EH (cell line): ENCODE measurements at places on chromosomes 1 and 21.

GRCh38 chr1:55456971-55457370 is 241.8 kb upstream of the USP24 start:
- peak; percentile 58 for DNase-seq

DNA sequence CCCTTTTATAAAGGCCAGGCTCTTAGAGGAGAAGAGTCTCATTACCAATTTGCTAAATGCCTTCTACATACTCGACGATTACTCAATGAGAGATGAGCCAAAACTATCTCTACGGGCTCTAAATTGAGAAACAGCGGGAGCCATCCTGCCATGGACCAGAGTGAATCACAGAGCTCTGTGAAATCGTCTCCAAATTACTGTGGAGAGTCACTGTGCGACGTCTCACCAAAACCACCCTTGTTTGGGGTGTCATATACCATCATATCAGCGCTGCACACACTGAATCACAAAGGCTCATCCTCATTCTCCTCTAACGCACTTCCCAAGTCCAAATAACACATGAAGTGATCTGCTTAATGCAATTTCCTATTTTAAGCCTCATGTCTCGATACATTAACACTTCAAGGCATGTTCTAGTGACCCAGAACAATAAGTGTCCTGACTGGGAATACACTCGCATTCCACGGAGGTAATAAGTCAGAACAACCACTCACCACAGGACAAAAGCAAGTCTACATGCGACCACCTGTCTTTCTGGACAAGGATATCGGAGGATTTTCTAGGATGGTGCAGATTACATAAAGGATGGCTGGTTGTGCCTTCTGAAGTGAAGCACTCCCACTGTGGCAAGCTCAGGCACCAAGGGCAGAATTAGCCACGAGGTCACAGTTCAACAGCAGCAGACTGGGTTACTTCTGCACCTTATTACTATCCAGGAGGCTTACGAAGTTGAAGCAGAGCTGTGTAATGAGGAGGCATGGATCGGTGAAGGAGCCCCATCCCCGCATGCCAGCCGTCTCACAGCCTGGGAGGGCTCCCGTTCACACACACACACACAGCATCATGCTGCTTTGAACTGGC is 44.3 kb downstream of the NID1 start:
- DNase-seq, result peak; percentile 85

- DNase-seq, result no peak
These were observed 151.1 kb upstream of the C8B start for GRCh38 chr1:57116871-57117270.

DNA sequence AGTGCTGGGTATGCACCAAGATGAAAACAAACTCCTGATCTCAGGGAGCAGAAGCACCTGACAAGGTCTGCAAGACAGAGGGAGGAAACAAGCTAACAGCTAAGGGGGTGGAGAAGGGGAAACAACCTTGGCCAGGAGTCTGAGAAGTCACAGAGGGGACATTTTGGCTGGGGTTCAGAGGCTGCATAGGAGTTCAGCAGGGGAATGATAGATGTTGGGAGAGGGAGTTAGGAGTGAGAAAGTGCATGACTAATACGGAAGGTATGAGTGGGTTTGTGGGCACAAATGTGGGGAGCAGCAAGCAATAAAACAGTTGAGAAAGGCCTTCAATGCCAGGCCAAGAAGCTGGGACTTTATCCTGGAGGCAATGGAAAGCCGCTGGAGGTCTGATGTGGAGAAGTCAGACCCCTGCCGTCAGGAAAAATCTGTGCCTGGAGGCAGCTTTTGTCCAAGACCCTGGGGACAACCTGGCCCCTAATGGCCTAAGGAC is 16.4 kb downstream of the EPHA2 start:
- peak; percentile 94 for DNase-seq

GRCh38 chr1:15696956-15697521 is 12.9 kb downstream of the PLEKHM2 start:
- DNase-seq, result no peak

GRCh38 chr1:22342734-22343191 is 108.9 kb upstream of the ZBTB40 start:
- DNase-seq, result no peak

DNA sequence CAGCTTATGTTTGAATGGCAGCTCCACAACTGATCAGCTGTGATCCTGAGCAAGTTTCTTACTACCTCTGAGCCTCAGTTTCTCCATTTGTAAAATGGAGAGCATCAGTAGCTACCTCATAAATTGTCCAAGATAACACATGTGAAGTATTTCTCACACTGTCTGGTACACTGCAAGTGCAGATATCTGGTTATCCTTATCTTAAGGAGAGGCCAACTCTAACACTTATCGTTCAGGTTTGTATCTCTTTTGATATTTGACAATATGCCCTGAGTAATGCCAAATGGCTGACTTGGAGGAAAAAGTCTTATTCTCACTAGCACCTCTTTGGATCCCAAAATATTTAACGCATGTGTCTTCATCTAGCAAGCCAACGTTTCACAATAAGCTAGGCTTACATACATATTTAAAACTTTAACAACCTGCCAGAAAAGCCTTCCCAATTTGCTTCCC is 2.7 kb downstream of the CSRP1 start:
- peak; percentile 69 for DNase-seq

DNA sequence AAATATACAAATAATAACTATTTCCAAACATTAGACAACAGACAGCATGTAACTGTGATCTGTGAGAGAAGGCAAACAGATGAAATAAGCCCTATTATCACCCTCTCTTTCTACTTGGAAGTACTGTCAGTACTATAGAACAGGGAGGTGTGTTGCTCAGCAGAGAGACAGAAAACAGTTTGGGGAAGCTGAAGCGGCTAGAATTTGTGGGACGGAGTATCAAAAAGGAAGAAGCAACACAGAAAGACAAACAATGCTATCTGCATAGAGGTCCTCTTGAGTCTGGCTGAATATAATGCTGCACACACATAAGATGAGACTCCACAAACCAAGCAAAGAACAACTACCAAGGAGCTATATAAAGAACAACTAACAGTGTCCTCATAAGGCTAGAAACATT is 59.4 kb downstream of the ZZZ3 start:
- DNase-seq, result no peak

DNA sequence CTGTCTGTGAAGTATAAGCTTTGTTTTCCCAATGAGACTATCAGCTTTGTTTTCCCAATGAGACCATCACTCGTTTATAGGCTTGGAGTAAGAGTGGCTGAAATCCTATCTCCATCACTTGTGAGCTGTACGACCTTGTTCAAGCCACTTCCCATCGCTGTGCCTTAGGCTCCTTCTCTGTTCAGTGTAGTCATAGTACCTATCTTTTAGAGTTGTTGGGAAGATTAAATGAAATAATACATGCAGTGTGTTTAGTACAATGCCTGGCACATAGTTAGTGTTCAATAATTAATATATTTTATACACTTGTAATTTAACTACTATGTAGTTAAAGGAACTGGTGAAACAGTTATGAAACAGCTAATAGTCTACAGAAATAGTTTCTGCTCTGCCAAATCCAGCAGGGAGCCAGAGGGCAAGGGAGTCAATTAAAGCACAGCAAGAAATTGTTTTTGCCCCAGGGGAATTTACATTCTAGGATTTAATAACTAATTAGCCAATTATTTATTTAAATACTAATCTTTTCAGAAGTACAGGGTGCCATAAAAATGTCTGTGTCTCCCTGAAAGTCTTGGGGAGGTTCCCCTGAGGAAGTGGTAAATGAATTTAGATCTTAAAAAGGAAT is 139.3 kb upstream of the HMCN1 start:
- peak; percentile 66 for DNase-seq

- no peak for DNase-seq
These were observed 15.7 kb downstream of the TFF3 start for GRCh38 chr21:42299324-42300044.
